Glomerular endothelial cell (primary cell): ENCODE measurements at places on chromosomes 4 and X. TPM values are rescaled to one million over a fixed set of nuclear protein-coding genes. Genes with fewer than 3 reads are reported as not detected.

GRCh38 chr4:7006411-7006810 is 36.8 kb upstream of the TADA2B start:
- DNase-seq = no peak

The RHOXF1 gene
- not detected in 2 replicates for total RNA-seq

- DNase-seq = no peak
Measured at GRCh38 chr4:126611900-126612299, 1020.9 kb upstream of the INTU start.

DNA sequence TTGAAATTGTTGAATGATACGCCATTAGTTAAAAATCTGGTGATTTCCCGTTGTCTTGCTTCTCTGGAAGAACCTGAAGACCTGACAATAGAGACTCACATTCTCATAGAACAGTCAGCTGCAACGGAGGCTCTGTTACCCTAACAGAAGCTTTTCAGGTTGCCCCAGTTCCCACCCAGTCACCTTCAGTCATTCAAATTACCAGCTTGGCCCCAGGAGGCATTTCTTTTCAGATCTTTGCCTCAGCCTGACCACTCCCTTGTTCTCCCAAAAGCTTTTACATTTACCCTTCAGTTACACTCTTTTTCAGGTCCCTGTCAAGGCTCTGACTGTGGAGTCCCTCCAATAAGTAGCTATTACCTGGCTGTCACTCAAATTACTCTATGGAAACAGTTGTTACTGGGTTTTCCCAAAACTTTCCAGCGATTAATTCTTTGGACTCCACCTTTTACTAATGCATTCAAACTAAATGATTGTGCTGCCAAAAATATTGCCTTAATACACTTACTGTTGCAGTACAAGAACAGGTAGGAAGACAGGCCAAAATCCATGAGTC is 162.2 kb upstream of the FTHL17 start:
- DNase-seq = no peak

DNA sequence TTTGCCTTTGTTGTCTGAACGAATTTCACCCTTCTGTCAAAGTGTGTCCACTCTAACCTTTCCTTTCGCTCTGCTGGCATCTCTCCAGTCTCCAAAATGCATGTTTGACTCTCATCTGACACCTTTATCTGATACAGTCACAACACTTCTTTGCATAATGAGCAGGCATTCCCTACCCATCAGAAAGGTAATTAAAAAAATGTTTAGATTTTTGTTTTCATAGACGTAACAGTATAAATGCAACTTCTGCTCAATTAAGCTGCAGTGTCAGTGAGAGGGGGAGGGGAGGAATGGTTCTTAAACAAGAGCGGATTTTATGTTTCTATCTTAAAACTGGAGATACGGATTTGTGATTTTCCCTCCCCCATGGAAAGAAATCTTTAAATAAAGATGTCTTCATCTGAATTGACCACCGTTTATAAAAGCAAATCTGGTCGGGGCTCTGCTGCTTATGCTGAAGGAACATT is 70.2 kb downstream of the CXXC4 start:
- DNase-seq = no peak

- no peak for DNase-seq
Measured at GRCh38 chr4:130628531-130628930, 1532.6 kb downstream of the C4orf33 start.

DNA sequence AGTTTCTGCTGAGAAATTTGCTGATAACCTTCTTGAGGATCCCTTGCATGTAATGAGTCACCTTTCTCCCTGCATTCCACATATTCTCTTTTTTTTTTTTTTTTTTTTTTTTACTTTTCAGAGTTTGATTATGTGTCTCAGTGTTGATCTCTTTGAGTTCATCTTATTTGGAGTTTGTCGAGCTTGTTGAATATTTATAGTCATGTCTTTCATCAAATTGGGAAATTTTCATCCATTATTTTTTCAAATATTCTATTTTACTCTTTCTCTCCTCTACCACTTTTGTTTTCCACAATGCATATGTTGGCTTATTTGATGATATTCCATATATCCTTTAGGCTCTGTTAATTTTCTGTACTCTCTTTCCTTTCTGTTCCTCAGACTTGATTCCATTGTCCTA is 136.1 kb downstream of the MAD2L1 start:
- DNase-seq = no peak
